ENCODE measurements at places on chromosomes 3 and 15.
A peak's percentile ranks its signal among the peaks of the same experiment; 100 is the strongest.

DNA sequence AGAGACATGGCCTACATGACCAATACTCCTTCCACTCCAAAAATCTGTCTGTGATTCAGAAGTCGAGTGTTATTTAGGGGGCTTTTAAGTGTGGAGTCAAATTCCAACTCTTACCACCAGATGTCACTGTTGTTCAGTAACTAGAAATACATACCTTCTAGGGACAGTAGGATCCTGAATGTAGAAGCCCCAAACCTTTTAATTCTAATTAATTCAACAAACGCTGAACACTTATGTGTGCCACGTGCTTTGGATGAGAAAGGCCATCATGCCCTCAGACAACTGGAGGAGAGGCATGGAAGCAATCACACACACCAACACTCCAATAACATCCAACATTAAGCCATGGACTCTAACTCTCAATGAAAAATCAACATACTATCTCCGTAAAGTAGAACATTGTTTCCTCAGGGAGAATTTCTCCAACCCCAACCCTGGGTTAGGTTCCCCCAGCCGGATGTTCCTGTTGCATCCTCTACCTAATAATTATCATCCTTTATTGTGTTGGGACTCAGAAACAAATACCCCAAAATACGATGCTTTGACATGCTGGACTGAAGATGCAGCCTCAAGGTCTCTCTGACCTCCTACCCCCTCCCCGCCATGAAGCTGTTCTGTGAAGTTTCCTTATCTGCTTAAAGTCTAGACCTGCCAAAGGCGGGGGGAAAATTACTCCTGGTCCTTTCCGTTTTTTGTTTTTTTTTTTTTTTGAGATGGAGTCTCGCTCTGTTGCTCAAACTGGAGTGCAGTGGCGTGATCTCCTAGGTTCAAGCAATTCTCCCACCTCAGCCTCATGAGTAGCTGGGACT is 8.0 kb upstream of the CCDC13 start:
- no peak for DNase-seq

DNA sequence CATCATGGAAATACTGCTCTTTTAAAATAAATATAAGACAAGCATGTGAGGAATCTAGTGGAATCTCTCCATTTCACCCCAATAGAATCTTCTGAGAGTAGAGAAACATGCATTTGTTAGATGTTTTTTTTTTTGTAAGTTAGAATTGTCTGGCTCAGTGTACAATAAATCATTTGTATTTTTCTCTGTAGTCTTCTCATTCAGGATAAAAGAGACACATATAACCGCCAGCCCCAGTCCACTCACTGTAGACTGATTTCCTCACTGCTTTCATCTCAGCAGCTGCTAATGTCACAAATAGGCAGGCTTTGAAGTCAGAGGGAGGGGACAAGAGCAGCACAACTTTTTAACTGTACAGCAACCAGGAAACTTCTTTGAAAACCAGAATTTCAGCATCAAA is 140.2 kb upstream of the RBMS3 start:
- no peak for DNase-seq

GRCh38 chr3:128426128-128426921 is 40.4 kb downstream of the DNAJB8 start:
- peak; percentile 49 for DNase-seq

DNA sequence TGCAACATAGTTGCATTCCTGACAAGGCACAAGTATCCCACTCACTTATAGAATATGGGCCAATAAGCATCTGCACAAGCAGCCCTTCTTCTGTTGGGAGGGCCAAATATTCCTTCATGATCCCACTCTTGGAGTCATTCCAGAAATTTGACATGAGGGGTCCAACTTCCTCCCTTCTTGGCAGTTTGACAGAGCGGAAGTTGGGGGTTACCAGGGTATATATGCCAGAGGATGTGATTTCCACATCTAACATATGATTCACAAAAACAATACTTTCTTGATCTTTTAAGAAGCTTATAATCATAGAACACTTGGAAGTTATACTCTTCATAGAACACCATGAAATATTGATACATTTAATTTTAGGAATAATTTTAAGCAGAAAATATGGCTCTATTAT is 100.9 kb upstream of the CRBN start:
- DNase-seq: no peak

DNA sequence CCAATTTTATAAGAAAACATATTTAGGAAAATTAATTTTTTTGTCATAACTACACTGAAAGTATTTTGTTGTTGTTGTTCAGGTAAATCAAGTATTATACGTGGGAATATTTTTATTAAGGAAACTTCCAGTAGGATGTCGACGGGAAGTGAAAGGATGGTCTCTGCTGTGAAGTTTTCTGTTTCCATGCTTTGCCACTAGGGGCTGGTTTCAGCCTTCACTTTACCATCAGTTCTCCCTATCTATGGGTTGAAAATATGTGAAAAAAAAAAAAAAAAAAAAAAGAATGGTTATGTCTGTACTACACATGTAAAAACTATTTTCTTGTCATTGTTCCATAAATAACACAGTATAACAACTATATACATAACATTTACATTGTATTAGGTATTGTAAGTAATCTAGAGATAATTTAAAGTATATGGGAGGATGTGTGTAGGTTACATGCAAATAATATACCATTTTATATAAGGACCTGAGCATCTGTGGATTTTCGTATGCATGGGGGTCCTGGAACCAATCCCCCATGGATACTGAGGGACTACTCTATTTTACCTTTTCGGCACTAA is 136.7 kb downstream of the SMAD6 start:
- DNase-seq: no peak

GRCh38 chr15:81853150-81853748 is 192.6 kb downstream of the MEX3B start:
- no peak for DNase-seq

DNA sequence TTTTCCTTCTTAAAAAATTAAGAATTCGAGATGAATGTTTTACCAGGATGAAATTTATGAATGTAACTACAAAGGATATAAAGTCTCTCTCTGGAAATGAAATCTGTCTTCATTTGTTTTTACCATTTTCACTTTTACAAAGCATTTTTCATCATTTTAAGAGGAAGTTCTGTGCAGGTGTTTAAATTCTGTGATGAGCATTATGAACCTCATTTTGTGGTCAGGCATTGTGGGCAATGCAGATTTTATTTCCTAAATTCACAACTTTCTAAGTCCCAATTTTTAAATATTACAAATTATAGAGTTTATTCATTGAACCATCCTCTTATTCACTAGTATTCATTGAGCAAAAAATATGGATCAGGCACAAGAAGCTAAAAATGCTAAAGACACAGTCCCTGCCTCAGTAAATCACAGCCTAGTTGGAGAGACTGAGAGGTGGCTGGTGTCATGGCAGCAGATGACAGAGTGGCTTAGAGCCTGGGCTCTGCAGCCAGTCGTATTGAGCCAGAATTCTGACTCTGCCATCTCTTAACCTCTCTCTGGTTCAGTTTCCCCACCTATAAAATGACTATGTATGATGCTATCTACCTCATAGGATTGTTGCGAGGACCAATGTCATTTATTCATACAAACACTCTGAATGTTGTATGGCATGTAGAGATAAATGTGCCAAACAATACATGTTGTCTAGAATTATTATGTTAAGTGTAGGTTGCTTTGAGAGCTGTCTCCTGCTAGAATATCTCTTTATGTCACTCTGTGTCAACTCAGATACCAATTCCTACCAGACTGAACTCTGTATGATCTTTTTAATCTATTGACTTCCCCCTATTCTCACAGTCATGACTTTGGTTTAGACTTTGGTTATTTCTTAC is 7.5 kb upstream of the TGFBR2 start:
- DNase-seq: no peak

DNA sequence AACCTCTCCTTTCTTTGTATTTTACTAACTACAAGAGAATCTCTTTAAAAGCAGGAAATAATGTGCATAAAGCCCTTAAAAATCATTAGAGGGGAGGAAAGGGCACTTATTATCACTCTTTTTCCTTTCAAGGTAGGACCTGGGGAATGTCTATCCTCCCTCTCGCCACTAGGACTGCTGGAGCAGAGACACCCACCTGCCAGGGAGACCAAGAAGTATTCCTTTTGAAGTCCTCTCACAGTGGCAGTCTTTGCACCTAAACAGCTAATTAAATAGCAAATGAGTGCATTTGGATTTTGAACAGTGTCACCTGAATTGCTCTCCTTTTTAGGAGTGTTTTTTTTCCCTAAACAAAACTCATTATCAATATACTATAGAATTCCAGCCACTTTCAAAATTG is 874.1 kb downstream of the ZPLD1 start:
- no peak for DNase-seq

DNA sequence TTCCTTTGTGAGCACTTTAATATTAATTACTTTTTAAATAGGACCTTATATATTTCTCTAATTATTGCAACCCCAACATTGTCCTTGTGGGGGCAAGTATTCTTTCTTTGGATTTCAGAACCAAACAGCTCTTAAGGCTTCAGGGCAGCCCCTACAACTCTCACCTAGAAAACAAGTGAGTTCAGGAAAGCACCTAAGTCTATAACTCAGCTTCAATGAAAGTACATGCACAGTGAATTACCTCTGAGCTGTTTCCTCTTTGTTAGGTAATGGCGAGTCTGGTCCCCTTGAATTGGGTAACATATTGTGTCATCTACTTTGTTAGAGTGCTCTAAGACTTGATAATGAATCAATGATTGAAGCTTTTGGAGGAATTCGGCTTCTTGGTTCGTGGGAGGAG is 545.7 kb downstream of the NLGN1 start:
- DNase-seq: no peak

DNA sequence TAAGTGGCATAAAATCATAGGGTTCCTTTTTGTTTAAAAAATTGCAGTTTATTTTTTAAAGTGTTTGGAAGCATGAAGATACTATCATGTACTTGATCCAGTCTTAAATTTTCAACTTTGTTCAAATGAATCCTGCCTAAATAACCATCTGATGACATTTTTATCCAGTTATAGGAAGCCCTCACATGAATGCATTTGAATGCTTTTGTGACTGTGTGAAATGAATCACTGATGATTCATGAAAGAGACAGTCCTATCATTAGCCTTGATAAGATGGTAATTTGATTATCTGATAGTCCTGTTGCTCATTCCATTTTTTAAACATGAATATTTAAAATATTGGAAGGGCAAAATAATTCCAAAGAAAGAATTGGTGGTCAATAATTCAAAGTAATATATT is 401.9 kb upstream of the ROBO2 start:
- DNase-seq: no peak

DNA sequence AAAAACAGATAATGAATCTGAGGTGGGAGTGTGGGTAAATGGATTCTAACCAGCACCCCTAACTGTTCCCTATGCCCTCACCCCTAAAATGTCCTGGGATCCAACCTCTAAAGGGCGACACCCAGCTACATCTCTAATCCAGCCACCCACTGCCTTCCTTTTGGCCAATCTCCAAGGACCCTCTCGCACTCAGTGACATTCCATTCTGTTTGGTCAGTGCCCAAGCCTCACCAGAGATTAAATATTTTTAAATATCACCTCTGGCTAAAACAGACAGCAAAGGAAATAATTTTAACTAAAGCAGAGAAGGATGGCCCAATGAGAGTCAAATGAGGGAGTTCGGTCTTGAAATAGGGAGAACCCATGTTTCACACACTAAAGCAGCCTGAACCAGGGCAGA is 19.9 kb upstream of the SCN10A start:
- DNase-seq: no peak

DNA sequence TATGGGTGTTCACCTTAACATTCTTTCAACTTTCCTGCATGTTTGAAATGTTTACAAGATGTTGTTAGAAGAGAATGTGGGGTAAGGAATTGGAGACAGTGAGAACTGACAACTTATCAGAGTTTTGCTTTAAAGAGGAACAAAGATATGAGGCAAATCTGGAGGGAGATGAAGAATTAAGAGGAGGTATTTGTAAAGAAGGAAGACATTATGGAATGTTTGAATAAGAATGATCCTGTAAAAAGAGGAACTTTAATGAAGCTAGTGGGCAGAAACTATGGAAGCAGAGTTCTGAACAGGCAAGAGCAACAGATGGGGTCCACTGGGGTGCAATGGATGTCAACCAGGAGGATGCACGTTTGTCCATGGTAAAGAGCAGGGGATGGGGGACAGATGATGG is 27.7 kb downstream of the PLD1 start:
- no peak for DNase-seq

GRCh38 chr3:7585052-7585451 is 724.1 kb downstream of the GRM7 start:
- no peak for DNase-seq
